Thymus (tissue), 14 donors: ENCODE measurements at places on chromosomes 2 and 18.

DNA sequence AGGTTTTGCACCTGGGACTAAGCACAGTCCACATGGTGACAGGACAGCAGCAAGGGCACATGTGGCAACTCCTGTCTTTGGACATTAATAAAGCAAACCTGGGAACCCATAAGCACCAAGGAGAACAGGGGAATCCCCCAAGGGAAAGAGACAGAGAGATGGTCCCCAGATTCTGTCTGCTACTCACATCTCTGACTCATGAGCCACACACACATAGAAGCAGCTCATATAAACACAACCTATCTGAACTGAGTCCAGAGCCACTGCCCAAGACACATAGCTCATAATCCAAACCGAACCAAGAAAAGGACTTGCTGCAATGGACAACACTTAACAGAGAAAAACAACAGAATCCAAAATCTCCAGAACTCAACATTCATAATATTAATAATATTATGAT, 82.5 kb downstream of the OSBPL1A start:
- DNase-seq: no peak

- no peak for DNase-seq
These were observed 14.8 kb upstream of the SLC66A3 start for GRCh38 chr2:11140492-11140891.

DNA sequence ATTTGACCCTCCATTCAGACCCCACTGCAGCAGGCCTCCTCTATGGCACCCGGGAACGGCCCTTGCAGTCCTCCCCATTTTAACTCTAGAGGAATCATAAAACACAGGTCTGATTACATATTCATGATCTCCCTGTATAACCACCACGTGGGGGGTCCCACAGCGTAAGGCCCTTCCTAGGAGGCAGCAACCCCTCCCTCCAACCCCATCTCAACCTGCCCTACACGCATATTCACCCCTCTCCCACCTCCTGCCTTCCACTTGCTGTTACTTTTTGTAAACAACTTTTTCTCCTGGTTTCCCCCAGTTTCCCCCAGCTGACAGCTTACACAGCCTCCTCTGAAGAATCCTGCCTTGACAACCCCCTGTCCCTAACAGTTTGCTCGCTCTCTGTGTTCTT, 85.1 kb upstream of the FOXI3 start:
- DNase-seq: no peak

DNA sequence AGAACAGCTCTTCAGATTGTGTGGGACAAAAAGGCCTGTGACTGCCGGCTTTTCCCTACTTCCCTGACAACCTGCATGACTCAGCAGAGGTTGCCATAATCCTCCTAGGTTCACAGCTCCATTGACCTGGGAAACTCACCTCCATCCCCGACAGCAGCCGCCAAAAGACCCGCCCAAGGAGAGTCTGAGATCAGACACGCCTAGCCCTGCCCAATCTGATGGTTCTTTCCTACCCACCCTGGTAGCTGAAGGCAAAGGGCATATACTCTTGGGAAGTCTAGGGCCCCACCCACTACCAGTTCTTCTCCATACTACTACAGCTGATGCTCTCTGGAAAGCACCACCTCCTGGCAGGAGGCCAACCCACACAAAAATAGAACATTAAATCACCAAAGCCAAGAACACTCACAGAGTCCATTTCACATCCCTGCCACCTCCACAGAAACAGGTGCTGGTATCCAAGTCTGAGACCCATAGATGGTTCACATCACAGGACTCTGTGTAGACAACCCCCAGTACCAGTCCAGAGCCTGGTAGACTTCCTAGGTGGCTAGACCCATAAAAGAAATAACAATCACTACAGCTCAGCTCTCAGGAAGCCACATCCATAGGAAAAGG, 140.6 kb downstream of the NETO1 start:
- no peak for DNase-seq

- no peak for DNase-seq
These were observed 156.8 kb upstream of the UBE2E3 start for GRCh38 chr2:180823546-180824141.

- DNase-seq: no peak
These were observed 376.0 kb downstream of the DCC start for GRCh38 chr18:52715991-52716390.

DNA sequence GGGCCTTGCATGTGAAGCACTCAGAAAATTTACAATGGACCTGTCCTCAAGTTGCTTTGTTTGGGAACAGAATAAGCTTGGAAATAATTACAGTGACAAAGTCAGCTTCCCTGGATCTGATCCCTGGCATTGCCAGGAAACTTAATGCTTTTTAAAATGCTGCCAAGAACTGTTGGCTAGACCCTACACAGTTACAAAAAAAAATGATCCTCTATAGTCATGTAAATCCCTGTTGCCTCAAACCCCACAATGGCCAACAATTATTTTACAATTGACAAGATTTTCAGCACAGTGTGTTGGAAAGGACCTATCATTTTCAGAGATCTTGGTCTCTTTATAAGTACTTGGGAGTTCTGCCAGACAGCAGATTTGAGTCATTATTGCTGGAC, 470.4 kb upstream of the ACVR2A start:
- no peak for DNase-seq

DNA sequence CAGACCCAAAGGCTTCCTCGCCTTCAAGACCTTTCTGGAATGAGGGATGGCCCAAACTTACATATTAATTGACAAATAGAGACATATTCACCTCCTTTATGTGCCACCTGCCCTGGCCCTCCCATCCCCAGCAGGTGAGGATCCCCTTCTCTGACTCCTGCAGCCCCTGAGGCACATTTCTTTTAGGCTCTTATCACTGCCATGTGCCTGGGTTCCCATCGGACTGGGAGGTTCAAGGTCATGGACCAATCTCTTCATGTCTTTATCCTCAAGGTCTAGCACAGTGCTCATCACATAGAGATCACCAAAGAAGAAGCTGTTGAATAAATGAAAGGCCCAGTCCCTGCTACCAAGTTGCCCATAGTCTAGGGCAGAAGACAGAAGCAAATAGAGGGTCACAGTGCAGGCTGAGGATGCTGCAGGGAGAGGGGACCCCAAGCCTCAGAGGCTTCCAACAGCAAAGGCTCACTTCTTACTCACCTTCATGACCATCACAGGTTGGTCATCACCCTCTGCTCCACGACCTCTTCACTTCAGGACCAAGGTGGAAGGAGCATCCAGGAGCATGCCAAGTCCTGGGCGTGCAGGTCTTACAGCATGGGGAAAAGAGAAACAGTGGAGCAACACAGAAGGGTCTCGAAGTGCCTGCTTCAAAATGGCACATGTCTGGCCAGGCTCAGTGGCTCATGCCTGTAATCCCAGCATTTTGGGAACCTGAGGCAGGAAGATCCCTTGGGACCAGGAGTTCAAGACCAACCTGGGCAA, 193.9 kb downstream of the SMAD2 start:
- DNase-seq: no peak

GRCh38 chr2:42268528-42269151, 92.4 kb downstream of the COX7A2L start:
- DNase-seq: no peak
